AG04449 (cell line): ENCODE measurements at places on chromosomes 13 and 19.

DNA sequence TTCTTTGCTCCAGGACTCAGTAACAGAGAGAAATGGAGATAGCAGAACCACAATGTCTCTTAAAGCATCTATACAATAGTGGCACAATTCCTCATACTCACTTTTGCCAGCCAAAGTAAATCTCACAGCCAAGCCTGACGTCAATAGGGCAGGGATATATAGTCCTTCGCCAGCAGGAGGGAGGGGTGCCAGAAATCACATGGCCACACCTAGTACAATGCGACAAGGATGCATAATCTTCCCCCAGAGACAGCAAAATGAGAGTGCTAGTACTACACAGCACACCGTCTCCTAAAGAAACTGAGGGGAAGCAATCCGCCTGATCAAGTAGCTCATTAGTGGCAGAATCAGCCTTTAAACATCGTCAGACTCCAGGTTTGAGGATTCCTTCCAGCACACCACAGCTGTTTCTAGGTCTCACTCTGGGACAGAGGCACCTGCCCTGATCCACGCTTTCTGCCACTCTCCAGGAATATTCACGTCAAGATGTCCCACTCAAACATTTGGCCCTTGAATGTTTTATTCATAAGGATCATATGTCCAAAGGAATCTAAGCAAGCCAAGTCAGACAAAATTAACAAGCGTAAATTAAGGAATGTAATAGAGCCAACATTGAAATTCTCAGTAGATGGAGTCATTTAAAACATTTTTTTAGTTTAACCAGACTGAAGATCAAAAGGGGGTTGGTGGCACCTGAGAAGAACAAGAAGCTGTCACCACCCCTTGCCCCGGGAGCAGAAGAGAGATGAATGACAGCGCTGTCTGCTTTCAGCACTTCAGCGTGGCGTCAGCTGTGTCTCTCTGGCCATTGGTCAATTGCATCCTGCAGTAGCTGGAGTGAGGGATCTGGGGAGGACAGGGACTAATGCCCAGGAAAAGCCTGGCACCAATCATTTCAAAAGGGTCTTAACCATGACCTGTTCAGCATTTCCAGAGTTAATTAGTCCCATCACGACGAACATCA is 63.5 kb upstream of the SERP2 start:
- no peak for DNase-seq

- no peak for DNase-seq
Observed at GRCh38 chr19:38321646-38322196, 2.1 kb downstream of the KCNK6 start.

GRCh38 chr13:46565808-46566750 is 13.1 kb downstream of the LRCH1 start:
- no peak for DNase-seq

- DNase-seq, result no peak
Observed at GRCh38 chr13:73733706-73734105, 400.5 kb downstream of the KLF12 start.

DNA sequence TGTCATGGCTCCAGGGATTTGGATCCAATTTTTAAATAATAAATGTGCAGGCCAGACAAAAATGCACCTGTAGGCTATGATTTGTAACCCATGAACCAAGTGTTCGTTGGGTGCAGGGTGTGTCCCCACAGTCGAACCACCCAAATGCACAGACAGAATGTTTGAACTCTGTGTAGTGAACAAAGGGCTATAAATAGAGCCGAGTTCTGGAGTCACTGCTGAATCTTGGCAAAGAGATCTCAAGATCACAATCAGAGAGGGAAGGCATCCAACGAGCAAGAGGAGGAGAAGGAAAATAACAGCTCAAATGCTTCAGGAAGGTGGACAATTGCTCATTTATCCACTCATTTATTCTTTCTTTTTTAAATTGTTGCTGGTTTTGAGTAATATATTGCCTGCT is 547.9 kb downstream of the FGF9 start:
- DNase-seq, result no peak

DNA sequence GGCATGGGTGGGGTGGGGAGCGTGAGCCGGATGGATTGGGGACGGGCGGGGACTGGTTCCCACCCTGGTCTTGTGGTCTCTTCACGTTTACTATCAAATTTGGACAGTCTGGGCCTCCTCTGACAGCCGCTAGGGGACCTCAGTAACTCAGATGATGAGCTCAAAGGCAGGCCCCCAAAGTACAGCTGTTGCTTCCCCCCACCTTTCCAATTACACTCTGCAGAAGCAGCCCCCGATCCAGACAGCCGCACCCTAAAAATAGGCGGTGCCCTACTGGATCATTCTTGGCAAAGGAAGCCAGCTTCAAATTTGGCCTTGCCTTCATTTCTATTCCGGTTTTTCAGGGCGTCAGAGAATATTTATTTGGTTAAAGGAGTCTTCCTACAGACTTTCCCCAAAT is 1.9 kb upstream of the FOXO1 start:
- no peak for DNase-seq

GRCh38 chr19:49896863-49897621 is at the start of gene IL4I1:
TSS of gene IL4I1 (minus strand) at chr19:49896887. CDS start at chr19:49896160, 727 bp downstream.
- no peak for DNase-seq

DNA sequence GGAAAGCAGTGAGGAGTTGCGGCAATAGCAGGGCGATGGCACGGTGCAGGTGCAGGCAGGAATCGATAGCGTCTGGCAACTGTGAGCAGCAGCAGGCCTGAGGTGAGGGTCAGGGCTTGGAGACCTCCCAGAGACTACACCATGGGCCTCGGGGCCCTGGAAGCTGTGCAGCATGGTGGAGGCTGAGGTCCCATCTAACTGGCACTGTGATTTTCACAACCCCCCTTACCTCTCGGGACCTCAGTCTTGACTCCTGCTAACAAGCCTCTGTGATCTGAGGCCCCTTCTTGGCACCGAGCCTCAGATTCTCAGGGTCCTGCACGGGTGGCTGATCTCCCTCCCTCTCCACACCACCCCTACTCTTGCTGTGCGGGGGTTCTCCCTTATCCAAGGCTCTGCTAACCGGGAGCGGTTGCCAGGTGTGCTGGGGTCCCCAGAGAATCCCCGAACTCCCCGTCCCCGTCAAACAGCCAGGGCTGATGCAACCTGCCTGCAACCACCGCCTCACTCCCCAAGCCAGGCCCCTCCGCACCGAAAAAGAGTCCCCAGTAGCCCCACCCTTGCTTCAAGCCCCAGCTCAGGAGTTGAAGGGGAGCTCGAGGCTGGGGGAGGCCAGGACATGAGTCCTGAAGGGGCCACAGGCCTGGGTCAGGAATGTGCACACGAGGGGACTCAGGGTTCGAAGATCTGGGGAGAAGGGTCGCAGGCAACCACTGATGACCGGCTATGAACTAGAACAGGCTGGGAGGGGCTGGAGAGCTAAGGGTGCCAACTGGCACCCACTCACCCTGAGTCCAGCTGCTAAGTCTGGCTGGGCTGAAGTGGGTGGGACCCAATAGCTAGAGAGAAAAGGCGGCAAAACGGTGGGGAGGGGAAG is 4.8 kb upstream of the ATF5 start:
- no peak for DNase-seq

DNA sequence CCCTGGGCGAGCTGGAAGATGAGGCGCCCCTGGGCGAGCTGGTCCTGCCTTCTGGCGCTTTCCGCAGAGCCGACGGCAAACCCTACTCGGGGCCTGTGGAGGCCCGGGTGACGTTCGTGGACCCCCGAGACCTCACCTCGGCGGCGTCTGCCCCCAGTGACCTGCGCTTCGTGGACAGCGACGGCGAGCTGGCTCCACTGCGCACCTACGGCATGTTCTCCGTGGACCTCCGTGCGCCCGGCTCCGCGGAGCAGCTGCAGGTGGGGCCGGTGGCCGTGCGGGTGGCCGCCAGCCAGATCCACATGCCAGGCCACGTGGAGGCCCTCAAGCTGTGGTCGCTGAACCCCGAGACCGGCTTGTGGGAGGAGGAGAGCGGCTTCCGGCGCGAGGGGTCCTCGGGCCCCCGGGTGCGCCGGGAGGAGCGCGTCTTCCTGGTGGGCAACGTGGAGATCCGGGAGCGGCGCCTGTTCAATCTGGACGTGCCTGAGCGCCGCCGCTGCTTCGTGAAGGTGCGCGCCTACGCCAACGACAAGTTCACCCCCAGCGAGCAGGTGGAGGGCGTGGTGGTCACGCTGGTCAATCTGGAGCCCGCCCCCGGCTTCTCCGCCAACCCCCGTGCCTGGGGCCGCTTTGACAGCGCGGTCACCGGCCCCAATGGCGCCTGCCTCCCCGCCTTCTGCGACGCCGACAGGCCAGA is 6.3 kb downstream of the CILP2 start:
- DNase-seq, result no peak

- DNase-seq, result no peak
Observed at GRCh38 chr19:29259867-29260281, 46.9 kb upstream of the UQCRFS1 start.

DNA sequence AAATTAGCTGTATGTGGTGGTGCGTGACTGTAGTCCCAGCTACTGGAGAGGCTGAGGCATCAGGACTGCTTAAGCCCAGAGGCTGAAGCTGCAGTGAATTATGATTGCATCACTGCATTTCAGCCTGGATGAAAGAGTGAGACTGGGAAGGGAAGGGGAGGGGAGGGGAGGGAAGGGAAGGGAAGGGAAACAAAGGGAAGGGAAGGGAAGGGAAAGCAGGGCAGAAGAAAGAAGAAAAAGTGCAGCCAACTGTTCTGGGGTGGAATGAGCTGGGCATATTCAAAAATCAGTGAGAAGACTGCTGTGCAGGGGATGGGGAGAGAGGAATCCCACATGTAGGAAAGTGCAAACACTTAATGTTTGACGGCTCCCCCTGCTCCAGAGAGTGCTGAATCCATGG is 905.5 kb downstream of the UQCRFS1 start:
- DNase-seq, result no peak

DNA sequence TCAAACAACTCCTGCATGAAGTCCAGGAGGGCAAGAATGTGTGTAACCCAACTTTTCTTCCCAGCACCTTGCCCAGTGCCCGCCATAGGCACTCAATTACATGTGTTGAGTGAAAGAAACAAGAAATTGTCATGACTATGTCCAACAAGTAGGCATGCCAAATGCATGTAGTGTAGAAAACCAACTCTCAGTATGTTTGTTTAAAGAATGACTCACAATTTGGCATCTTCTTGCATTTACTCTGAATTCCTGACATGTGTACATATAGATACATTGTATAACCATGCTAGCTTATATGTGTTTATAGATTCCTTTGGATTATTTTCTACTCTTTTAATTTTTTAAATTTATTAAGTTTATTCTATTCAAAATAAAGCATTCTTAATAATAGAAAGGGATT is 305.0 kb downstream of the EFNB2 start:
- DNase-seq, result peak; percentile 19

DNA sequence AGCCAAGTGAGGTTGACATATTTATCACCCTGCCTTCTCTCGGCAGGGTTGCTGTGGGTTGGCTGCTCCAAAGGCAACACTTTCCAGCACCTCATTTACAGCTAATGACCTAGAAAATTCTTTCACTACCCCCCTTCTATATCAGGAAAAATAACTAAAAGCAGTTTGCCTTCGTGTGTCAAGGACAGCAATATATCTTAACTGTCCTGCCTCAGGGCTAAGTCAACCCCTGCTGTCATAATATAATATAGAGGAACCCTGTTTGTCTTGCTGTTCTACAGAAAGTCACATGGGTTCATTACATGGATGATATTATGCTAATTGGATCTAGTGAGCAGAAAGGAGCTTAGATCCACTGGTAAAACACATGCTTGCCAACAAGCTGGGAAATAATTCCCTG is 28.1 kb upstream of the USP12 start:
- DNase-seq, result no peak
